Activated CD8-positive, alpha-beta memory T cell treated with anti-CD3 and anti-CD28 coated beads for 1 hour (primary cell): ENCODE measurements at places on chromosomes 3 and 15.

- DNase-seq: no peak
Observed at GRCh38 chr3:133799794-133800585, 5.6 kb upstream of the SRPRB start.

DNA sequence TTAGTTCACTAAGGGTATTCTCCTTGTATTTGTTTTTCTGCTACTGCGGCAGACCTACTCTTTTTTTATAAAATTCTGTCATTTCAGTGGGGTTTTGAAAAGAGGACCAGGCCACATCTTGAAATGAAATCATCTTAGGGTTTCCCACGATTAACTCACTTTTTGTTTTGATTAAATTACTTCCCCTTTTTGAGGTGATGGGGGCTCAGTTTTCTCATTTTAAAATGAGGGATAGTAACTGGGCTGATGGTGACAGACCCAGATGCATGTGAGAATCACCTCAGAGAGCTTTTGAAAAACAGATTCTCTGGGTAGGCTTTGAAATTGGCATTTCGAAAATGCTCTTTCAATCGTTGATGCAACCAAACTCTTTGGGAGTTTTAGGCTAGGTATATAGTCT is 24.2 kb downstream of the UBE2Q2 start:
- DNase-seq: no peak

DNA sequence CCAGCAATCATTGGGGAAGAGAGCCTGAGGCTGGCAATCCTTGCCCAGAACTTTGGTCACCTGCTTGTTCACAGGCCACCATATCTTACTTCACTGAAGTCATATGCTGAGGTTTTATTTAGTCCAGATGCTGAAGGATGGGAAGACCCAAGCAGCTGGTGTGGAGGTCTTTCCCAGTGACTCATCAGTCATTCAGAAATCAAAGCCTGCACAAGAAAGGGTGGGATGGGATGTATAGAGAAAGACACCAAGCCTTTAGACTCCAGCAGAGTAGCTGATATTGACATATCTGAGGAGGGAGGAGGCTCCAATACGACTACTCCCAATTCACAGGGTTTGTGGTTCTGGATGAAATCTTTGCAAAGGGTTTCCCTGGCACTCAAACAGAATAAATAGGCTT is 13.0 kb upstream of the PHLDB2 start:
- no peak for DNase-seq

DNA sequence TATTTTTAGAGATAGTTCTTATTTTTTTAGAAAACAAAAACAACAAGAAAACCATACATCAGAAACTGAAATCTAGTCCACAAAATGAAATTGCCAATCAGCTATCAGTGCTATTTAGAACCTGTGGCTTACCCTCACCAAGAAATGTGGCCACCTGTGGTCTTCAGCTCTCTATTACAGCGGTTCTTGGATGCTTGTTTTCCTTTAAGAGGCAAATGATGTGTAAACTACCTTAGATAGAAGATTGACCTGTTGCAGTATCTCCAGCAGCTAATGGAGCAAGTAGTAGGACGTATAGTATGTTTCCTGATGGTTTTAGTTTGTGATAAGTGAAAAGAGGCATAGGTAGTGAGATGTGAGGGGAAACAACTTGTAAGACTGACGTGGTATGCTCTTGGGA is 21.2 kb downstream of the TFG start:
- DNase-seq: no peak

DNA sequence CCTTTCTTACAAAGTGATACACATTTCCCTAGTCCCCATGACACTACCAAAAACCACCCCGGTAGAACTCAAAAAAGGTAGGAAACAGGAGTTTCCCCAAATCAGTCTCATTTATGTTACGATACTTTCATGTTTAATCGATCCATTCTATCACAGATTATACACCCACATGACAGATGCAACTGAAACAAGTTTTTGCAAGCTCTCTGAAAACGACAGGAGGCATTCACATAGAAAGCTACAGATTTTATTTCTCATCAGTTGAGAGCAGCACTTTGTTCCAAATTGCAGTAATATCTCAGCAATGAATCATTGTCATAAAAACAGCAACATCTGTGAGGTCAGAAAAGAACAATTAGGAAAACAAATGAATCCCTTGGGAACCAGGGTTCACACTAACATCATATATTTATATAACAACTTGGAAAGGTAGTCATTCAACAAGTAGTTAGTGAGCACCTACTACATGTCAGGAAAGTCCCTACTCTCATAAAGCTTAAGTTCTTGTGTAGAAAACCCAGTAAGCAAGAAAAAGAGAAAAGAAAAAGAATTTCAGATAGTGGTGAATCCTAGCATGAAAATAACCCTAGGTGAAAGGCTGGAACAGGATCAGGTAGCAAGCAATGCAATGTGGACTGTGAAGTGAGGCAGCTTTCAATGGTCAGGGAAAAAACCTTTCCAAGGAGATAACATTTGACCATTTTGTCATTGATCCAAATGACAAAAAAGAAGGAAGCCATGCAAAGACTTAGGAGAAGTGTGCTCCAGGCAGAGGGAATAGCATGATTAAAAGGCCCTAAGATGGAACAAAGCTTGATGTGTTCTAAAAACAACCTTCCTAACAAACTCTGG is 8.3 kb downstream of the PLD1 start:
- no peak for DNase-seq

GRCh38 chr3:104080088-104080626 is 1286.6 kb upstream of the ALCAM start:
- no peak for DNase-seq

DNA sequence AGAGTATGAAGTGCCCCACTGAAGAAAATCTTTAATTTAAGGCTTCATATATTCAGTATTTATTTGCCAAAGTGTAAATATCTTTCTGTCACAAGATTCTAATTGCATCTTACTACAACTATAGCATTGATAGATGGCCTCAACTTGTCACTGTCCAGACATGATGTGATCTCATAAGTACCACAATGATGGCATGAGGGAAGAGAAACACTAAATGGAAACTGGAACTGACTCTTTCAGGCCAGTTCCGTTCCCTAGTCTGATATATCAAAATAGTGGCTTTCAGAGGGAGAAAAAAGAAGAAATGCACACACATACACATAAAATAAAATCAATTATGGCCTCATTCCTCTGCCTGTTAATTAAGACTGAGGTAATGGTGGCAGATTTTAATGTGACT is 615.7 kb downstream of the TBL1XR1 start:
- no peak for DNase-seq
